ENCODE measurements at places on chromosomes 1 and 21.

- no peak for DNase-seq
These were observed 335.8 kb upstream of the KAZN start for GRCh38 chr1:14262637-14263036.

DNA sequence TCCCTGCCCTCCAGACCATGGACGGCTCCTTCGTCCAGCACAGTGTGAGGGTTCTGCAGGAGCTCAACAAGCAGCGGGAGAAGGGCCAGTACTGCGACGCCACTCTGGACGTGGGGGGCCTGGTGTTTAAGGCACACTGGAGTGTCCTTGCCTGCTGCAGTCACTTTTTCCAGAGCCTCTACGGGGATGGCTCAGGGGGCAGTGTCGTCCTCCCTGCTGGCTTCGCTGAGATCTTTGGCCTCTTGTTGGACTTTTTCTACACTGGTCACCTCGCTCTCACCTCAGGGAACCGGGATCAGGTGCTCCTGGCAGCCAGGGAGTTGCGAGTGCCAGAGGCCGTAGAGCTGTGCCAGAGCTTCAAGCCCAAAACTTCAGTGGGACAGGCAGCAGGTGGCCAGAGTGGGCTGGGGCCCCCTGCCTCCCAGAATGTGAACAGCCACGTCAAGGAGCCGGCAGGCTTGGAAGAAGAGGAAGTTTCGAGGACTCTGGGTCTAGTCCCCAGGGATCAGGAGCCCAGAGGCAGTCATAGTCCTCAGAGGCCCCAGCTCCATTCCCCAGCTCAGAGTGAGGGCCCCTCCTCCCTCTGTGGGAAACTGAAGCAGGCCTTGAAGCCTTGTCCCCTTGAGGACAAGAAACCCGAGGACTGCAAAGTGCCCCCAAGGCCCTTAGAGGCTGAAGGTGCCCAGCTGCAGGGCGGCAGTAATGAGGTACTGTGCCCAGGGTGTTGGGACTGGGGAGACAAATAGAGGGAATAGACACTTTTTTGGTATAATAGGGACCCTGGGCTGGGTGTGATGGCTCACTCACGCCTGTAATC is 1.0 kb downstream of the ZBTB48 start:
- DNase-seq: no peak

GRCh38 chr21:36915014-36915695 is 51.3 kb downstream of the HLCS start:
- DNase-seq: no peak

DNA sequence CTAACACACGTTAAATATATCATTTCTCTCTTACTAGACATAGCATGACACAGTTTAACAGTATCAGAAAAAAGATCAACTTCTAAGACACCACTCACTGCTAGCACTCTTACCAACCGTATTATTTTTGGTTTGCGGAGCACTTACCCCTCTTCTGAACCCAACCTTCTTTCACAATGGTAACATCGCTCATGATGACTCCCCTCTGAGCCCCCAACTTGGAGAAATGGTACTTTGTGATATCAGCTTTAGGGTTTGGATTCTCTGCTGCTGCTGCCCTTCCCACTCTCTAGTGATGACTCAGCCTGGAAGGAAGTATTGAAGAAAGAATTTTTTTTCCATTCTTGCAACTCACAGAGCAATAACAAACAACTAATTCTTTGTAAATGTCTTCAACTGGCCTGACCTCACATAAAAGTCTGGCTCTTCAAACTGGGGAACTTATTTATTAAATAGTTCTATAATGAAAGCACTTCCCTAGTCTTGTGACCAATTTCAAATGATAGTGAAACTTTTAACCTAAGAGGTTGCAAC is 7.0 kb downstream of the AKT3 start:
- DNase-seq: peak; percentile 59

DNA sequence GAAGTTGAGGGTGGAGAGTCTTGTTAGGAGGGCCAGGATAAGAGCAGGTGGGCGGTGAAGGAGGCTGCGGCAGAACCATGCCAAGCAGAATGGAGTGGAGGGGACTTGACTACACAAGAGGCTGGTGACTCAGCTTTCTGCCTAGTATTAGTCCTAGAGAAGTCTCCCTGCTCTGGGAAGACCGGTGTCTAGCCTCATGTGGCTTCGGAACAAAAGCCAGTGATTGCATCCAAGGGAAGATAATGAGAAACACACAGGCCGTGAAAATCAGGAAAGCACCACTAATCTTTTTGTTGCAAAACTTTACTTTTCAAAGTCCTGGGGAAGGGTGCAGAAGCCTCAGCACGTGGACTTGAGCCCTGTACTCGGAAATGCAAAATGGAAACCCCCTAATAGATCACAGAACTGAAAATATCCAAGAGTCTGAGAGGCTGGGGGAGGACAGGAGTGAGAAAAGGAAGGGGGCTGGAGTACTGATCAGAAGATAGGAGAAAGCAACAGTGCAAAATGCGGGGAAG is 31.4 kb downstream of the DDR2 start:
- DNase-seq: no peak

DNA sequence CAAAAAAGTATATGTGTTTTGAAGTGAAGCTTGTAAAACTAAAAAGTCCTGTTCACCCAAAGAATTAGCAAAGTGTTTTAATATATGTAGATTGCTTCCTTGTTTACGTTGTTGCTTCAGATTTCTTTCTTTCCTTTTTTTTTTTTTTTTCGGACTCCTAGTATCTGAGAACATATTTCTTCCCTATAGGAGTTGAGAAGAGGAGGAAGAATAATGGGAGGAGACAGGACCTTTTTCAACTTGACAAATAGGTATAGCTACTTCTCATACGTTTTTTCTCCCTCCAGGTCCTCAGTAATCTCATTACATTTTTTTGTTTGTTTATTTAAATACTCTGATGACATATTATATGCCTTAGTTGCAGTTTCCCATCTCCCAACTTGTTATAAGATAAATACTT is 8.9 kb downstream of the DISP1 start:
- DNase-seq: no peak

DNA sequence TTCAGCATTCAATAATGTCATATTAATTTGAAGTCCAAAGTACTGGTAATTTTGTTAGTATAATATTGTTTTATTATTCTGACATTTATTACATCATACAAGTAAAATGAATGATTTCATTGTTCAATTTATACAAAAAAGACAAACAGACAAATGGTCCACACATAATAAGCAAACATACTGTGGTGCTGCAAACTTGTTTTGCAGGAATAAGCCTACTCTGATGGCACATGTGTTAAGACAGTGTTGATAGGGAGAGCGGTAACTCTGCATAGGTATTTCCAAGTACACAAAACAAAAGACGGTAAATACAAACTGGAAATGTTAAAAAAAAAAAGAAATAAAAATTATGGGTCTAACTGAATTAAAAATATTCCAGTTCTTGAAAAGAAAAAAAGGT is 59.7 kb upstream of the DPYD start:
- DNase-seq: no peak

GRCh38 chr1:166488327-166488726 is 321.5 kb upstream of the FAM78B start:
- DNase-seq: no peak

GRCh38 chr1:117895482-117896114 is 33.8 kb downstream of the GDAP2 start:
- peak; percentile 66 for DNase-seq

DNA sequence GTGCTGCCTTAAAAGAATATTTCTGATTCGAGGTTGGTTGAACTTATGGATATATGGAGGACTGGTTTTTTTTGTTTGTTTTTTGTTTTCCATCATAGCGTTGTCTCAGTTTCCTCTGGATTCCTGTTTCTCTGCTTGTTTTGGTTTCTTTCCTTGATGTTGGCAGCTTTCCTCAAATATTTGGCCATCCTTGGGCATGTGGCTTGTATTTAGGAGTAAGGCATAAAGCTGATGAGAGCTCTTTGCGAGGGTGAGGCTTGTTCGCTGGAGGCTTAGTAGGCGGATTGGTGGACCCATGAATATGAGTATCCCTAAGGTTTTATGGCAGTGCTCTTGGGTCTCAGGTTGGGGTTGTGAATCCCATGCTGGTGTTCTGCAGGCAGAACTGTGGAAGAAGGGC is 22.9 kb downstream of the DYRK1A start:
- DNase-seq: no peak

- no peak for DNase-seq
These were observed 6.8 kb downstream of the RNF220 start for GRCh38 chr1:44411861-44412260.

DNA sequence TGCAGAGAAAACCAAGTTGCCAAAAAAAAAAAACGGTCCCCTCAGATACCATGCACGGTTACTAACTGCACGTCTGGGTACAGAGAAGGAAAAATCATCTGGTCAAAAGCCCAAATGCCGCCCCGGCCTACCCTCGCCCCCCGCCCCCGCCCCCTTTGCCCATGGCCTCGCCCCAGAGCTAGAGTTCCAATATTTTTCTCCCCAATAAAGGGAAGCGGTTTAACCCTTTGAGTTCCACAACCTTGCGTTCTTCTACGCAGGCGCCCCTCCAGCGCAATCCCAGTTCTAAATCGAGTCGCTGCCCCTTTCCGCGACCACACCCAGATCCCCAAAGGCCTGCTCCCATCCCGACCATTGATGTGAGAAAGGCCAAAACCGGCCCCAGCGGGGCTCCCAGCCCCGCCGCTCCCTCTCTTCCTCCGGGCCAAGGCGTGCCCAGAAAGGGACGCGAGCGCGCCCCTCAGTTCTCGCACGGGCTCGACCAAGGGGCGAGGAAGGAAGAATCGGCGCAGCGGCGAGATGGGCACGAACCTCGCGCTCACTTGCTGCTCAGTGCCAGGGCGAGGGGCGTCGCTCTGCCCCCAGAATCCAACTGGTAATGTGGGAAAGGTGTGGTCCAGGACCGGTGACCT is 797 bp downstream of the WDR47 start:
- DNase-seq: peak; percentile 3

- no peak for DNase-seq
These were observed 109.2 kb downstream of the TOMM20 start for GRCh38 chr1:235019471-235019870.

DNA sequence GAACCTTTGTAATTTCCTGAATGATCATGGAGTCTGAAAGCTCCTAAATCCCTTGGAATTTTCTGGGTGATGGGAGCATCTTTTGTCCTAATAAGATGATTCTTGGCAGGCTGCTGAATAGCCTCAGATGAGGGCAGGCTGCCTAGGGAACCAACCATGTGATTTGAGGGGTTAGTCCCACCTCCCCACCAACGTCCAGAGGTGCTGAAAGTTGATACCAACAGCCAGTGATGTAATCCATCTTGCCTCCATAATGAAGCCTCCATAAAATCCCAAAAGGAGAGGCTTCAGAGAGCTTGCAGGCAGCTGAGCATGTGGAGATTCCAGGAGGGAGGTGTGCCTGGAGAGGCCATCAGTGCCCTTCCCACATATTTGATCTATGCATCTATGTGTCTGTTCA is 43.7 kb downstream of the GTF2B start:
- DNase-seq: no peak

DNA sequence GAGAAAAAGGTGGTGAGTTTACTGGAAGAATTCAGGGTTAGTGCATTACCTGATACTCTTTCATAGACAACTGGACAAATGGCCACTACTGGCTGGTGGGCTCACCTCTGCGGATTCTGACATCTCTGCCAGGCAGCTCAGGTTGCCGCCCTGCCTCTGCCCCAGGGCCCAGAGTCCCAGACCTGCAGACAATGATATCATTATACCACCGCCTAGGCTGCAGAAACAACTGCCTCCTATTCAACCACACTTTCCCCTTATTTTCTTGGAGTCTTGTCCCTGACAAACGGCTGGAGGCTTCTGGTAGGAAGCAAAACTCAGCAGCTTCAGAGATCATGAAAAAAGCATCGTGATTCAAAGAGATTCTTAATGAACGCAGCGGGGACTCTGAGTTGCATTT is 37.0 kb downstream of the IRF2BP2 start:
- DNase-seq: no peak

- no peak for DNase-seq
These were observed 292.1 kb downstream of the SETD4 start for GRCh38 chr21:35768187-35768586.

GRCh38 chr1:102693345-102693744 is 415.0 kb downstream of the COL11A1 start:
- no peak for DNase-seq

DNA sequence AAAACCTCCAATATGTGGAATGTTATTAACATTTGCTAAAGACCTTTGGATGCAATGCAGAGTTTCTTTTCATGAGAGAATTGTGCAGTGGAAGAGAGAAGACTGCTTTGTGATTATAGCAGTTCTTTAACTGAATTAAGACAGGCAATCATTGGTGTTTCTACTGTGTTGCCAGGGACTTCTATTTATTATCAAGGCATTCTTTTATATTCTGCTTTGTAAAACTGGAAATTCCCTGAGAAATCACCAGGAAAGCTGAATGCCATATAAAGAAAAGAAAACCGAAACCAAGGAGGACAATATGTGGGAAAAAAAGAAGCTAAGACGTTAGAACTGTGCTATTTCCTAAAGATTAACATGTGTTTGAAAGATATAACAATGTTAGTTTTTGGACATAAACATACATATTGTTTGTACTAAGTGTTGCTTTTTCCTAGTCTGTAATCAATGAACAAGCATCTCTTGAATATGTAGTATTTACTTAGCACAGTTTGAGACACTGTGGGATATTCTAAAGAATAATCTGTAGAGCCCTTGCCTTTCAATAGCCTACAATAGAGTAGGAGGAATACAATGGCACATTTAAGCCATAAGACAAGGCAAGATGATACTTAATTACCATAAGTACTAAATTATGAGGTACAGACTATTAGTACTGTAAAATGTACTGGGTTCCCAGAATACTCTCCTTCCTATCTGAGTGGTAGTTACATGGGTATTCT is 47.1 kb downstream of the EXTL2 start:
- DNase-seq: no peak

DNA sequence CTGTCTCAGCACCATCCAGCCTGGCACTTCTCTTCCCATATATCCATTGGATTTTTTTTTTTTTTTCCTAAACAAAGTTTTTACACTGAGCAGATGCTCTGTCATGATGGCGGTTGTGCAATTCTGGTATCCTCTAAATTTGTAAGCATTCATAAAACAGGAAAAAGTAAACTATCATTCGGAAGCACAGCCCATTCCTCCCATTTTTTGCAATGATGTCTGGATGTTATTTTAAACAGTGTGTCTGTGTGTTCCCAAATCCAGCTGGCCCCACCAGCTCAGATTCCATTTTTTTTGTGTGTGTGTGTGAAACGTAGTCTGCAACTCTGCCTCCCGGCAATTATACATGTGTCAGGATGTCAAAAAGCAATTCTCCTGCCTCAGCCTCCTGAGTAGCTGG is 33.5 kb downstream of the PDPN start:
- no peak for DNase-seq

DNA sequence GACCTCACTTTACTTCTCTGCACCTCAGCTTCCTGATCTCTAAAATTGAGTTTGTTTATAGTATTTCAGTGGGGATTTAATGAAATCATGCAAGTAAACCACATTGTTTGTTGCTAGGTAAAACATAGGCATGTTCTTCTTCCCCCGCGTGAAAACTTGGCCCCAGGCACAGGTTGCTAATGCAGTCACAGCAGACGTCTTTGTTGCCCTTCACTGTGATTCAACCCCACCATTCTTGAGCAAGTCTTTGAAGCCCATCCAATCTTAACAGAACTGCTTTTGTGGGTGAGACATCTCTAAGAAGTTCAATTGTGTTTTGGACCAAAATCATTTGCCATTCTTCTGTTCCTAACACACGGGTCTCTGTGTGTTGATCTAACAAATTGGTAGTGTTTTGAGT is 185.5 kb downstream of the ZNF281 start:
- no peak for DNase-seq

- no peak for DNase-seq
These were observed 266.7 kb upstream of the GREM2 start for GRCh38 chr1:240878631-240879030.

- no peak for DNase-seq
These were observed 447.2 kb upstream of the NR5A2 start for GRCh38 chr1:199580300-199580699.

- DNase-seq: no peak
These were observed 250.6 kb downstream of the PRDM2 start for GRCh38 chr1:13950637-13951036.
